ENCODE measurements at places on chromosomes 5 and 9. TPM values are rescaled to one million over a fixed set of nuclear protein-coding genes. Genes with fewer than 3 reads are reported as not detected.

DNA sequence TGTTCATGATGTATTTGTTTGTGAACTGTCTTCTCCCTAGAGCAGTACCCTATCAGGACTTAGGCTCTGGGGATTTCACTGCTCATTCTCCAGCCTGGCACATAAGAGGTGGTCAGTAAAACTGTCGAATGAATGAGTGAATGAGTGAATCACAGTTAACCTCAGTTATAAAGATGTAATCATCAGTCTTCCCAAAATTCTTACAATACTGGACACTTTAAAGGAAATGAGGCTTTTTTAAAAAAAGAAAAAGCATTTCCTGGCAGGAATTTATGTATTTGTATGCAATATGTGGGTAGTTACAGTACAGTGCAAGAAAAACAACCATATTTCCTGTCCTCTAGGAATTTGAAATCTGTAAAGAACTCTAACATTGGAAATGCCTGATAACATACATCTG is 59.6 kb downstream of the RAI14 start:
- DNase-seq: no peak

DNA sequence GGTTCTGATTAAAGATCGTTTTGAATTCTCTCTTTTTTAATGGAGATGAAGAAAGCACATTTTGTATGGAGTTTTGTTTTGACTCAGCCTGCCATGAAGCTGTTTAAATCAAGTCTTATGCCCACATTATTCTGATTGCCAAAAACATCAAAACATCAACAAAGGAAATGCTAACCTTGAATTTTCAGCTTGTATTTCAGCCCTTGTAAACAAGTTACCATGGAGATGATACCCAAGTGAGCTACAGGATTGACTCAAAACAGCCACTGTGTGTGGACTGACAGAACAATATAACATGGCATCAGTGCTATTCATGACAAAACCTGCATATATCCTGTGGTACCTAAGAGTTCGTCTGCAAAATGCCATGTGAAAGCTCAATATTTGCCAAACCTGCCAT is 1581.0 kb downstream of the MAT2B start:
- no peak for DNase-seq

- DNase-seq: no peak
These were observed 24.9 kb upstream of the PSD2 start for GRCh38 chr5:139770722-139771121.

- no peak for DNase-seq
These were observed 1.6 kb downstream of the SET start for GRCh38 chr9:128690684-128691034.

DNA sequence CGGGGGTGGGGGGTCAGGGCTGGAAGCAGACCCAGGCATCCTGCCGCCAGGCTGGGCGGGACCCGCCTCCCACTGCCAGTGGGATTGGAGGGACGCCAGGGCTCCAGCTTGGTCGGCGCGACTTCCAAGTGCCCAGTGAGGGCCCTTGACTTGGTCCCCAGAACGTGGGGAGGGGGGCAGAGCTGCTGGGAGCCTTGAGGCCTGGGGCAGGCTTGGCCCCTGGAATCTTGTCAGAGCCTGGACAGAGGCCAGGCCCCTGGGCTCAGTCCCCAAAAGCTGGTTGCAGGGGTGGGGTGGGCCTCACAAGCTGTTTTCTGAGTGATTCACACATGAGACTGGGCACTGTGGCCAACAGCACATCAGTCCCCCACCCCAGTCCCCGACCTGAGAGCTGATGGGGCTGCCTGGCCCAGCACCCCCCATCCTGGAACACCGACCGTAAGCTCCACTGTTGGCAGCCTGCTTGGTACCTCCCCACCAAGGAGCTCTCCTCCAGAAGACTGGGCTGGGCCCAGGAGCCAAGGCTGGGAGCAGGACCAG is 526 bp downstream of the CLIC3 start:
- no peak for DNase-seq

- DNase-seq: no peak
These were observed 95.1 kb upstream of the OTULINL start for GRCh38 chr5:14486486-14486885.

The ZNF483 gene
- 2.1 TPM for polyA plus RNA-seq

The PTGES gene
- polyA plus RNA-seq: 4.0 TPM

The ISL1 gene
- polyA plus RNA-seq: not detected

The MED27 gene
- polyA plus RNA-seq: 19.7 TPM
